Stimulated activated CD4-positive, alpha-beta T cell treated with anti-CD3 and anti-CD28 coated beads, Interleukin-4, amount 100 ng/mL, for 48 hours (primary cell): ENCODE measurements at places on chromosomes 4 and X.

- no peak for DNase-seq
Observed at GRCh38 chr4:36786519-36786918, 458.0 kb upstream of the NWD2 start.

- no peak for DNase-seq
Observed at GRCh38 chr4:12884846-12885796, 599.0 kb downstream of the RAB28 start.

GRCh38 chr4:76758996-76759395, 138.9 kb downstream of the SOWAHB start:
- no peak for DNase-seq

DNA sequence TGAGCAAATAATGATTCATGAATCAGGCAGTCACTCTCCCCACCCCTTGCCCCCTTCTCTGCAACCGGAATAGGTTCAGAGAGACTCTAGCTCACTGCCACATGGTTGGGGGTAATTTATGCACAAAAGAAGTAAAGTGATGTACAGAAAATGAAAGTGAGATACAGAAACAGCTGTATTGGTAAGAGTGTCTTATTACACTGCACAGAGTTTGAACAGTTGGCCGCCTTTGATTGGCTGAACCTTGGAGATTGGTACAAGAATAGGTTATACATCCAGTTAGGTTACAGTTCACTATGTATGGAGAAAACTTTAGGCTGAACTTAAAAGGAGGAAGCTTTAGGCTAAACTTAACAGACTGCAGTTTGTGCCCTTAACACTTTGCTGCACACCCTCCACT, 34.6 kb upstream of the DIAPH2 start:
- no peak for DNase-seq

GRCh38 chr4:1711571-1712215, 426 bp downstream of the SLBP start:
- no peak for DNase-seq

GRCh38 chr4:88191404-88191803, 33.0 kb upstream of the ABCG2 start:
- no peak for DNase-seq

DNA sequence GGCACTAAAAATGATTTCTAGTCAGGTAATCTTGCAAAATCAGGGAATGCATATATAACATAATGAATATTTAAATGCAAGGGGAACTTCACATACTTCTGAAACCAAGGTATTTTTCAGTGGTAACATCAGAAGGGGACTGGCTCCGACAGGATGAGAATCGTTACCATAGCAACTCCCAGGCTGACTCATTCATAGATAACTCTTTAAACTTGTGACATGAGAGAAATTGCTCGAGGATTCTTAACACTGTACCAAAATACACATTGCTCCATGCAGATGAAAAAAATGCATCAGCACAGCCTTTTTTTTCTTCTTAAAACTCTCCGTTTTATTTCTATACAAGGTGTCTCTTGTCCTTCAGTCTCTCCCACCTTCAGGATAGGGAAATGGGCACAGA, 114.3 kb downstream of the GABRB1 start:
- no peak for DNase-seq

DNA sequence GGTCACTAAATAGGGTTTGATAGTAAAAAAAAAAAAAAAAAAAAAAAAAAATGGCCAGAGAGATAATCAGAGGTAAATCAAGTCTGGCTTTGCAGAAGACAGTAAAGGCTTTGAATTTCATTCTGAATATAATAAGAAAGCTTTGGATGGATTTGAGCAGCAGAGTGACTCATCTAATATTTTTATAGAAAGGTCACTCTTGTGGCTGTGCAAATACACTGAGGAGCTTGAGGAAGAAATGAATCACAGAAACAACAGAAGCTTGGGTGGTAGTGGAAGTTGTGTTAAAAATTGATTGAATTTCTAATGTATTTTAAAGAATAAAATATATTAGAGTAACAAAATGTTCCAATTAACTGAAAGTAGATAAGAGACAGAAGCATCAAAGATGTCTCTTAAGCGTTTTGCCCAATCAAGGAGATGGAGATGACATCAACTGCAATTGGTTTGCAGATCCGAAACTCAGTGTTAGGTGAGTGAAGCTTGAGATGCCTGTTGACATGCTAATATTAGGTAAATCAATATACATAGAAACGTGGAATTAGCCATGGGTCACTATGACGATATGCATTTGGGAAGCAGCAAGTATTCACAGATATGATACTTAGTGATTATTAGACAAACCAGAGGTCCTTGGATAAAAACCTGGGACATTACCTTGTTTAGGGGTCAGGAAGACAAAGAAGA, 280.5 kb downstream of the GPM6A start:
- DNase-seq = no peak

GRCh38 chr4:74413265-74413664, 31.7 kb upstream of the AREG start:
- DNase-seq = no peak

- no peak for DNase-seq
Observed at GRCh38 chrX:68574240-68574639, 73.2 kb upstream of the STARD8 start.

DNA sequence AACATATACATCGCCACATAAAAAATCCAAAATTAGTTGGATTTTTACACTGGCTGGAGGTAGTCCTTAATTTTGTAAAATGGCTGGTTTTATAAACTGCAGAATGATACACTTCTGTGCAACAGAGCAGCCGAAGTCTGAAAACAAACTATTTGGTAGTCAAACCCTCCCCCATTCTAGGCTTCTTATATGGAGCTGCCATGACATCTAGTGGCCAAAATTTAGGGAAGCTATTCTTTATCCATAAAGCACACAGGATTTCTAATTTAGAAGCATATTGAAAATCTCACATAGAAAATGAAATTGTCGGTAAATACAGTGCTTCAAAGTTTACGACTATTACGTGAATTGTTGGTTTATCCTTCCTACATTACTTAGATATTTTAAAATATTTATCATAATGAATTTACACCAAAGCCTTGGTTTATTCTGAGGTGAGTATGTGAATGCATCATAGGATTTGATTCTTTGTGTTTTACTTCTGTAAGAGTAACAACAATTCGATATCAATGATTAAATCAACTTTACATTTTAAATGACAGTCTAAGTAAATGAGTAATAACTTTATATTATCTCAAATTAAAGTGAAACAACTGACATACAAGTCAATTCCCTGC, 113.4 kb upstream of the FAM241A start:
- DNase-seq = no peak

GRCh38 chr4:84932462-84932861, 34.0 kb downstream of the WDFY3 start:
- no peak for DNase-seq

DNA sequence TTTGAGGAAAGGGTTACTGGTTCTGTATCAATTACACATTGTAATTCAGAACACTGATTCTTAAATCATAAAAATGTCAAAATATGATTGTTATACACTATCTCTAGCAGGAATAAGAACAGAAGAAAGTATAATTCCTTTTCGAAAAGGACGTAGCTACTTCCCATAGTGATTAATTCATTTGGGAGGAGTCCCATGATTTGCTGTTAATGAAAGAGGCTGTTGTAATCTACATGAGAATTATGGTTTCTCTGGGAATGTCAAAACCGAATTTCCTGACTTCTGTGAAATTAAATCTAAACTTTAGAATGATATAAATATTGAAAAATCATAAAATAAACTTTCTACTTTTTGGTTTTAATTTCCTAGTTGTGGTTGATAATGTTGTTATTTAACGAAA, 191.1 kb upstream of the ETNPPL start:
- DNase-seq = no peak

DNA sequence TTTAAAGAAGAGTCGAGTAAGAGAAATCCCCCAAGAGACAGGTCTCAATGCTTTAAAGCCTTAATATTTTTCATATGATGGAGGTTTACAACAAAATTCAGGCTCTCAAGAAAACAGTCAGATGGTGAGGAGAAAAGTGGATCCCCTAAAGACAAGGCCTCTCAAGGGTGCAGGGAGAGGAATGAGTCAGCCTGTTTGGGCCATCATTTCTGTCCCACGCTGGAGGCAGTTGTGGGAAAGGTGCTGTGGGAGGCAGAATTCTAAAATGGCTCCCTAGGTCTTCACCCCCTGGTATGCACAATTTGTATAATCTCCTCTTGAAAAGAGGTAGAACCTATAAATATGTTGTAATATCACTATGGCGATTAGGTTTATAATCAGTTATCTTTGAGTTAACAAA, 4.6 kb upstream of the TIFA start:
- no peak for DNase-seq

DNA sequence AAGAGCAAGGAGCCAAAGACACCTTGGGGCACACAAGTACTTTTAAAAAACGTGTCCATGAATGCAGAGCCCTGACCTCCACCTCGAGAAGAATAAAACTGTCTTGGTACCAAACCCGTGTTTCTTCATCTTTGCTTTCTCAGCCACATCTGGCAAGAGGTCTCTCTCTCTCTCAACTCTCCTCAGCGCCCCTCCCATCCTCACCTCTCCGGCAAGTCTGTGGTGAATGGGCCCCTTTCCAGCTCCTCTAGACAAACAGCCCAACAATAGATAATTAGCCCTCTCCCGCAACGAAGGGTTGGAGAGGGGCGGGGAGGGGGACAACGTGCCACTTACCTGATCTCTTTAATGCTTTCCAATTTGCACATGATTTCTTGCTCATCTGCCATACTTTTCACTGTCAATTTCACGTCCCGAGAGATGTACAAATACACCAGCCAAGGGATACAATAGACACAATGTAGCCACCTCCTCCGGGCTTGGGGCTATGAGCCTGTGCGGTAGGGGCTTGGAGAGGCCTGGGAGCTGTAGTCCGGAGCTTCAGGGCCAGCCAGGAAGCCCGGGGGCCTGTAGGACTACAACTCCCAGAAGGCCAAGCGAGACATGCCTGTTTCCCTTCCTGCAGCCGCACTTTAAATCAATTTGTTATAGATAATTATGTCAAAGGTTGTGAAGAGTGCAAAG, at the start of gene ZC4H2:
Gene ZC4H2 (minus strand): TSS at position 462 of the 684 bp plus-strand sequence. CDS start 73 bp downstream, at position 389.
- peak; percentile 51 for DNase-seq

DNA sequence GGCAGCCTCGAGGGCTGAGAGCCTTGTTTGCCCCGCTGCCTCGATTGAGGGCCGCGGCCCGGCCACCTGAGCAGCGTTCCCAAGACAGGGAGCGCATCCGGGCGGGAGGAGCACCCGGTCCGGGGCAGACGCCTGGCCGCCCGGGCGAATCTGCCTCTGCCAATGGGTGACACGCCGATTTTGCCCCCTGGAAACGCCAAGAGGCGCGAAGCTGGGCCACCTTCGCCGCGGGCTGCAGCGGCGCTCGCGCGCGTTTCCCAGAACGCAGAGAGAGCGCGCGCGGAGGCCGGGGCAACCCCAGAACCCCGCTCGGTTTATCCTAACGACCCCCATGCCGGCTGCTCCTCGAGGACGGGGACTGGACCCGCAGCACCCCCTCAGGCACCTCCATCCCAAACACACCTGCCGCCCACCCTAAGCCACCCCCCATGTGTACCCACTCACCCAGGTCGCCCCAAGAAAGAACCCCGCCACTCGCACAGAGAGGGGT, 575 bp downstream of the MAP7D2 start:
- no peak for DNase-seq

DNA sequence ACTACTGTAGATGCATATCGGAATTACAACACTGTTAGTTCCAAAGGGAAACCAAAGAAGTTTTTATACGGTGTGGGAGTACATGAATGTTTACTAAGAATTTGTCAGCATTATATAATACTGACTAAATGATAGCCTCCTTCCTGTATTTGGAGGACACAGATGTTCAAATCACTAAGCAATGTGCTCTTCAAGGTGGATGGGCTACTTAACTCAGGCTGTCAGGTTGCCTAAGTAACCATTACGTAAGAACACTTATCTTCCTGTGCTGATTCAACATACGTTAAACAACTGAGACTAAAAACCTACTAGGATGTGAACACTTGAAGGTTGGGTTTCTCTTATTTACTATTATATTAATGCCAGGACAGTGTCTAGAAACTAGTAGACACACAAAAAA, 81.9 kb upstream of the HPGD start:
- no peak for DNase-seq

DNA sequence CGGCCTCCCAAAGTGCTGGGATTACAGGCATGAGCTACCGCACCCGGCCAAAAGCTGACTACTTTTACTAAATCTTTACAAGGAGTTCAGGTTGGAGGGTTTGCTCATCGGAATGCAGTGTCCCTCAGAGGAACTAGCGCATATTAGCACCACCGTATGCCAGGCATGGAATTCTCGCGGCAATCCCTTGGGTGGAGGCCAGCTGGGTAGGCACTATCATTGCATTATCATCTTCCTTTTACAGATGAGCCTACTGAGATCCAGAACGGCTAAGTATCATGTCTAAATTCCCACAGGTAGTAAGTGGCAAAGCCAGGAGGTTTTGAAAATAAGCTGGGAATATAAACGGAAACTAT, 6.1 kb upstream of the CXorf66 start:
- DNase-seq = no peak

DNA sequence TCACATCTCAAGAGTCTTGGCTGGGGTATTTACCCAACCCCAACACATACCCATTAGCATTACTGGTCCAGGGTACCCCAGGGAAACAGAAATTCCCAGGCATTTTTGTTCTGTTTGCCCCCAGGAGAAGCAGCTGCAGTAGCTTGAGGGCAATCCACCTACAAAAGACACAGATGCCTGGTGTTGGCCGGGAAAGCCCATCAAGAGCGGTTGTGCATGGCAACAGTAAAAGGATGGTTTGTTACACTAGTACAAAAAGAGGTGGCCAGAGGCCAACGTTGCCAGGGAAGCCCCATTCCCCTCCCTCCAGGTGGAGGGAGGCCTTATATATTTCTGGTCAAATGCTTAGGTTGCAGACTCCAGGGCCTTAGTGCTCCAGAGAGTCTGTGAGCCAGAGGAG, 637.8 kb downstream of the BCOR start:
- no peak for DNase-seq

- no peak for DNase-seq
Observed at GRCh38 chrX:136572030-136572429, 40.0 kb downstream of the VGLL1 start.

DNA sequence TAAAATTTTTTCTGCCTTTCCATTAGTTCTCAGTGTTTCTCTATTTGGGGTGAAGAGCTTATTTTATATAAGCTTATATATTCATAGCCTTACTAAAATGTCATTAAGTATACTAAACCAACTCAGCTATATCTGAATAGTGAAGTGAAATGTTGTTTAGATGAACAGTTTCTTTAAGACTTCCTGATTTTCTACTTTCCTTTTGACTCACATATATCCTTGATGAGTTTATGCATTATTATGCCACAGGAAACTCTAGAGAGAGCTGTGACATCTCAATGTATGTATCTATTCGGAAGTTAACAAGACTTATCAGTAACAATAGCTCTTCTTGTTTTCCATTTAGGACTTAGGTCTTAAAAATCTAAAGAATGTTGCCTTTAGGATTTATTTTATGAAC, 1491.8 kb upstream of the IGFBP7 start:
- no peak for DNase-seq

DNA sequence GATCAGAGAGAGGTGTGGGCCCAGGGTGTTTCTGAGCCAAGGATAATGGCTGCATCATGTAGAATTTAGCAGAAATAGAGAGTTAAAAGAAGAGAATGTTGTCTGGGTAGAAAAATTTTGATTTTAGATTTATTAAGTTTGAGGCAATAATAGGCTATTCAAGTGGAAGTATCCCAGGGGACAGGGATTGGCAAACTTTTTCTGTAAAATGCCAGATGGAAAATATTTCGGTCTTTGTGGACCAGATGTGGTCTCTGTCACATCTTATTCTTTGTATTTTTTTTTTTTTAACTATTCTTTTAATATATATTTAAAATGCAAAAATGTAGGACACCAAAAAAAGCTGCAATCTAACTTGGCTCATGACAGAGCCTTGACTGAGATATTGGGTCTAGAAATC, 33.1 kb downstream of the IL15 start:
- DNase-seq = no peak

- no peak for DNase-seq
Observed at GRCh38 chr4:85724791-85725563, 250.0 kb downstream of the ARHGAP24 start.
